ENCODE measurements at places on chromosomes 13 and 19.
A peak's percentile ranks its signal among the peaks of the same experiment; 100 is the strongest.

DNA sequence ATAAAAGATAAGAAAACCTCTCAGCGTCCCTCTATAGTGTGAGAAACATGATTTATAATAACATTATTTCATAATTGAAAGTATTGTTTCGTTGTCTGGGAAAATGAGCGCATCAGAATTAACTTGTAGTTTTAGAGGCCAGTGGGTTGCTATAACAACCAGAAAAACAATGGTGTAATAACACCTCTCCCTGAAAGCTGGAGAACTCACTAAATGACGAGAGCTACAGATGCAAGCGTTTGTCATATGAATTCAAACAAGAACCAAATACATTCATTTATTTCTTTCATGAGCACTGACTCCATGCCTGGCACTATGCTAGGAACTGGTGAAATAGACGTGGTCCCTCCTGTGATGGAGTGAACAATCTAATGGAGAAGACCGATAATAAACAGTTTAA, 16.3 kb downstream of the KBTBD7 start:
- no peak for DNase-seq

DNA sequence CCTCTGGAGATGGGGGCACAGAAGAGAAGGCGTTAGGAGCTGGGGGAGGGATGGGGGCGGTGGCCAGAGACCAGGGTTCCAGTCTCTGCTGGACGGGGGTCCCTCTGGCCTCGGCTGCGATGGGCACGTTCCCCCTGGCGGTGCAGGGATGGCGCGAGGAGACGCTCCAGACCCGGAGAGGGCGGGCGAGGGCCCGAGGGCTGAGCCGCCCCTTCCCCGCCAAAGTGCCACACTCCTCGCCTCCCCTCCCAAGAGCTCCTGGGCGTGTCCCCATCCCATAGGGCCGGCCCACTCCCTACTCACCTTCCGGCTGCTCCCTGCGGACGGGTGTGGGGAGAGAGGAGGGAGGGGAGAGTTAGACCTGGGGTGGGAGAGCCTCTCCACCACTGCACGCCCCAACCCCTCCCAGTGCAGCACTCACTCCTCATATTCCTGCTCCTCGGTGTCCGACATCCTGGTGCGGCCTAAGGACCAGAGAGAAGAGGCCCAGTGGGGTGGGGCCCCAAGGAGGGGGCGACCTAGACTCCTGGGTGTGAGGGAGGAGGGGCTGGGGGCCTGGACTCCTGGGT, 2.2 kb downstream of the TNNT1 start:
- no peak for DNase-seq

DNA sequence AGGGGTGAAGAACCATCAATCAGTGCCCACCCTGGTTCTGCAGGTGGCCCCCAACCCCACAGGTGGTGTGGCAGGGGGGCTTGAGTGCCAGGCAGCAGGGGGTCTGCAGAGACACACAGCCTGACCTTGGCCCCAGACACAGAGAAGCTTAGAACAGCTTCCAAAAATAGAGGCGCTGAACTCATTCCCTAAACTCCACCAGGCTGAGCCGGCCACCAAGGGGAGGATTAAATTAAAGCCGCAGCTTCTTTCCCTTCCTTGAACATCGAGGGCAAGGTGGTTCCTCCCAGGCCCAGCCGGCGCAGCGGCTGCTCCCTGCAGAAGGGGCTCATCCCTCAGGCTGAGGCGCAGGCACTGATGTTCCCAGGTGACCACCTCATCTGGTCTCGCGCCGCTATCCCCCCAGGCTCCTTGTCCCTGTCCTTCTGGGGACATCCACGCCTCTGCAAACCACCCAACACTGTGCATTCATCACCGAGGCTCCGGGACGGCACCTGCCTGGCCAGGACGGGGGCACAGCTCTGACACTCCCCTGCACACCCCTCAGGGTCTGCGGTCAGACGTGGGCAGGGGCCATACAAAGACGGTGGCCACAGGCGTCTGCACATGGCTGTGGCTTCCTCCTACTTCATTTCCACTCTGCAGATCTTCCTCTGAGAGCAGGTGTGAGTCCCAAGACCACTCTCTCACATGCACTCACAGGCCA, 30.9 kb downstream of the LAMP1 start:
- DNase-seq = no peak

GRCh38 chr13:29684441-29684840, 89.0 kb upstream of the SLC7A1 start:
- DNase-seq = peak; percentile 21

GRCh38 chr13:87147076-87147475, 524.1 kb upstream of the SLITRK5 start:
- DNase-seq = no peak

DNA sequence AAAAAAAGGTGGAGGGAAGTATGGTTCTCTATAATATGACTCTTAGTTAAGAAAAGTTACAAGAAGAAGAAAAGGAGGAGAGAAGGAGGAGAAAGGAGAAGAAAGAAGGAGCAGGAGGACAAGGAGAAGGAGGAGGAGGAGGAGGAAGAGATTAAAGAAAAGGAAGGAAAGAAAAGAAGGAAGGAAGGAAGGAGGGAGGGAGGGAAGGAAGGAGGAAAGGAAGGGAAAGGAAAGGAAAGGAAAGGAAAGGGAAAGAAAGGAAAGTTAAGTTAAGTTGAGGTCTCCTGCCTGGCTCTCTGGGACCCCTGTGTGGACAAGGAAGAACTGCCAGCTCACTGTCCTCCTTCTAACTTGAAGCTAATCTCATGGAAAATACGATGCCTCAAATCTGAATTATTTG, 429.5 kb downstream of the TSHZ3 start:
- no peak for DNase-seq

GRCh38 chr19:51766461-51766860, 5.5 kb downstream of the FPR2 start:
- DNase-seq = no peak

GRCh38 chr19:12270854-12271253, 23.8 kb downstream of the ZNF44 start:
- DNase-seq = no peak

DNA sequence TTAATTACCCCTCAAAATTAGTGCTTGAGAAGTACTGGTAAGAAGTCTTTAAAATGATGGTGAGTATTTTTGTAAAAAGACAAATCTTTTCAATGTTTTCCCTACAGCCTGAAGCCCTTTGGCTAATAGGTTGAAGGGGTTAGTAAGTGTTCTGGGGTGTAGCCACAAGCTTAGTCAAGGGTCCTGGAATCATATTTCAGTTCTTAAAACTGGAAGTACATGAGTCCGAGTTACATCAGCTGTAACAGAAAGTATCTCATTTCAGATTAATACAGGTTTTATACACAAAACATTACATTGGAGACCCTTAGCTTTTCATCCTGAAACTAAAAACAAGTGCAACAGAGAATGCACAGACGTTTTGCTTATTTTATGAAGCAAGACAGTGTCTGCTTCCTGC, 52.7 kb upstream of the TEX29 start:
- DNase-seq = no peak

DNA sequence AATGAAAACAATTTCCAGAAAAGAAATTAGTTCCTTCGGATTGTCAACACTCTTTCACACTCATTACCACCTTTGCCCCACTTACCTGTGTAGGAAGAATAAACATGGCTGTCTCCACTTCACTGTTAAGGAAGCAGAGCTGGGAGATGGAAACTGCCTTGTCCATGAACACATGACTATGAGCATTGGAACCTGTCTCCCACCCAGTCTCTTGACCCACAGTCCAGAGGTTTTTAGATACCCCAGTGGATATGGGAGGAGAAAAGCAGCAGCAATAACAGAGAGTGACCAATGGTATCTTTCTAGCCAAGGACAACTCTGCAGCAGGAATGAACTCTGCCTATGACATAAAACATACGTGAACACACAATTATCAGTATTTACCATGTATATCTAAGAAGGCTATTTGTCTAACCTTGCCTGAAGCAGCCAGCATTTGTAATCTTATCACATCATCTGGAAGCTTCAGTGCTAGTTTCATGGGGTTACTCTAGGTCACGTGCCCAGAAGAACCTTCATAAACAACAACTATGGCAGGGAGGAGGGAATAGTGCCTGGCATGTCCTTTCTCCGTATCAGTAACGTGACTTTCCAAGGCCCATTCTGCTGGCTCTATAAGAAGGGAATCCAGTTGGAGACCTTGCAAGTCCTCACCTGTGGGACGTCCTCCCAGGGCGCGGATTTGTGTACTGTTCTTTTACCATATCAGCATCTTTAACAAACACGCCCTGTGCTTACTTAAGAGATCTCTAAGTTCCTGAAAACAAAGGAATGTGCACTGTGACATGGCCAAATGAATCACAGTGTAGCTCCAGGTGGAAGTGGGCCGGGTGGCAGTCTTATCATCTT, 221.8 kb upstream of the UBL3 start:
- DNase-seq = no peak

DNA sequence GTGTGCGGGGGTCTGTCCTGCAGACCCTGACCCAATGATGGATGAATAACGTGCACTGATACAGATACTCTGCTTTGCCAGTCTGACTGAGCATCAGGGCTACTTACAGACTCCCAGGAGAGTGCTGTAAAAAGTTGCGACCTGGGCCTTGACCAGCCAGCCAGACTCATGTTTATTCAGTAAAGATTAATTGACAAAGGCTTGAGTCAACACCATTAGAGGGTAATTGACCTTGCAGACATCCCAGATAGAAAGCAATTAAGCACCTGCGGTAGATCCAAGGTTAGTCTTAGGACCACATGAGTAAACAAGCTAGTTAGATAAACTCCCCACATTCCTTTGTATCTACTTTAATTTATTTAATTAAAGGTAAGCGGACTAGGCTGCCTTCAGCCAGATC, 10.4 kb downstream of the NUDT19 start:
- DNase-seq = no peak

GRCh38 chr19:42440357-42441048, 2.2 kb downstream of the CXCL17 start:
- DNase-seq = no peak

- no peak for DNase-seq
These were observed 200.6 kb downstream of the TEX29 start for GRCh38 chr13:111521030-111521429.

GRCh38 chr19:475360-475759, 14.5 kb upstream of the SHC2 start:
- no peak for DNase-seq

All from GM04504 (cell line).